ENCODE measurements at places on chromosomes 2 and 18. TPM values are rescaled to one million over a fixed set of nuclear protein-coding genes. Genes with fewer than 3 reads are reported as not detected.
A peak's percentile ranks its signal among the peaks of the same experiment; 100 is the strongest.

DNA sequence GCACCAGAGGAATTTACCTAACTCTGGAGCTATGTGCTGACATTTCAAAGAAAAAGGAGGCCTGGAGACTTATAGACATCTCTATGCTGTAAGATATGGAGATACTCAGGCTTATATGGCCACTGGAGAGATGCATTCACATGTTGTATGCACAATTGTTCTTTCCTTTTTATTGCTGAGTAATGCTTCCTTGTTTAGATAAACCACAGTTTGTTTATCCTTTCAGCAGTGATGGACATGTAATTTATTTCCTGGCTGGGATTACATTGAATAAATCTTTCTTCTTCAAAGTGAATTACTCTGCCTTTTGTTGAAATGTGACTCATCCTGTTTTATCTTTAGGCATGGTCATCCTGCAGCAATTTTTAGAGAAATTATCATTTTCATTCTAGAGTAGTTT is 716.7 kb upstream of the GCFC2 start:
- no peak for DNase-seq

KRTCAP3 gene
- not detected for total RNA-seq

- DNase-seq: no peak
Observed at GRCh38 chr18:68034296-68034695, 517.8 kb upstream of the DSEL start.

DNA sequence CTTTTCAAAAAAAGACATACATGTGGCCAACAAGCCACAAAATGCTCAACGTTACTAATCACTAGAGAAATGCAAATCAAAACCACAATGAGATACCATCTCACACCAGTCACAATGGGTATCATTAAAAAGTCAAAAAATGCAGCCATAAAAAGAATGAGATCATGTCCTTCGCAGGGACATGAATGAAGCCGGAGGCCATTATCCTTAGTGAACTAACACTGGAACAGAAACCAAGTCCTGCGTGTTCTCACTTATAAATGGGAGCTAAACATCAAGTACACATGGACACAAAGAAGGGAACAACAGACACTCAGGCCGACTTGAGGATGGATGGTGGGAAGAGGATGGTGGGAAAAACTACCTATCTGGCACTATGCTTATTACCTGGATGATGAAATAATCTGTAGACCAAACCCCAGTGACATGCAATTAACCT is 17.8 kb upstream of the ATL2 start:
- no peak for DNase-seq

GRCh38 chr2:238716171-238716570 is 131.7 kb upstream of the TWIST2 start:
- no peak for DNase-seq

DNA sequence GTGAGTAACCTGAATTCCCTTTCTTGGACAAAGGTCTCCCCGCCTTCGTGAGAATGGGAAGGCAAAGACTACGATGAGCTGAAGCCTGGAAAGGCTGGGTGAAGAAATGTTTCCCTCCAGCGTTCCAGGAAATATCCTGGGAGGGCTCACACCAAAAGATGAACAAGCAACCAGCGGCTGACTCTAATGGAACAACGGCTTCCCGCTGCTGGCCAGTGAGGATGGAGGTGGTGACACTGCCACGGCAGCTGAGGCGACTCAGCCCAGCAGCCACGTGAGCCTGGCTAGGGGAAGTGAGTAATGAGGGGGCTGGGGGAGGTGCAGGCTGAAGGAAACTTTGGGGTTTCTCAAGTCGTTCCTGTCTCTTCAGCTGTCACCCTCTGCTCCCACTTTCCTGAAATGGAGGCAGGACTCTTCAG is 105.0 kb upstream of the SMAD7 start:
- peak; percentile 83 for DNase-seq

GRCh38 chr2:85134896-85135659 is 1.9 kb downstream of the TCF7L1 start:
- peak; percentile 31 for DNase-seq

SERPINB10 gene
- total RNA-seq: not detected

GYPC gene
- total RNA-seq: 77.1 TPM

DNA sequence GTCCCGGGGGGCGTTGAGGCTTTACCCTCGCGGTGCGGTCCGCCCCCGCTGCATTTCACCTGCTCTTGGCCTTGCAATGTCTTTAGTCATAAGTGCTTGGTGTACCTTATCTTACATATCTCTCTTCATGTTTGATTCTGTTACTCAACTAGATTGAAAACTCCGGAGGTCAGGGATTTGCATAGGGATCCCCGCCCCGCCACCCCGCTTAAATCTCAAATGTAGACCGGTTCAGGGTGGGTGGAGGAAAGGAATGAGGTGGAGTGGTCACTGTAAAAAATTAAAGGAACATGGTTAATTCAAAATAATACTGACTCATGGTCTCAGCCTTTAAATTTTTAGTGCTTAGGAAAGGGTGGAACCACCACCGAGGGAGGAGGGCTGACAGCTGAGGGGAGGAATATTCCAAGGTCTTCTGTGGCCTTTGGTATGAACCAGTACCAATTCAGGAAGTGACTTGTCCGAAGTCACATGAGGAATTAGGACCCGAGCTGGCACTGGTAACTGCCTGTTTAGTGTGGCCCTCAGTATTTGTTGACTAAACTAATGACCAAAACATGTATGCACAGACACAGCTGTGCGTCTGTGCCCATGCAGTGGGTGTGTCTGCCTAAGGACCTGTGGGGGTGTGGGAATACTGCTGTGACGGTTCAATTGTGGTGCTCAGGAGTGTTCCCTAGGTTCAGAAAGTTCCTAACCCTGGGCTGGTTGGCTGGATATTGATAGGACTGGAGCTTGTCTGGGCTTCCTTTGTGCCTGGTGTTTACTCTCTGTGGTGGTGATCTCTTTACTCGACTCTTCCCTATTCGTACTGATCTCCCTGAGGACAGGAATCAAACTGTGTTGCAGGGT is 1.0 kb downstream of the PLEKHB2 start:
- DNase-seq: peak; percentile 31

COL6A3 gene
- total RNA-seq: 145 TPM

- no peak for DNase-seq
Observed at GRCh38 chr2:77513191-77513590, 9.0 kb downstream of the LRRTM4 start.

DNA sequence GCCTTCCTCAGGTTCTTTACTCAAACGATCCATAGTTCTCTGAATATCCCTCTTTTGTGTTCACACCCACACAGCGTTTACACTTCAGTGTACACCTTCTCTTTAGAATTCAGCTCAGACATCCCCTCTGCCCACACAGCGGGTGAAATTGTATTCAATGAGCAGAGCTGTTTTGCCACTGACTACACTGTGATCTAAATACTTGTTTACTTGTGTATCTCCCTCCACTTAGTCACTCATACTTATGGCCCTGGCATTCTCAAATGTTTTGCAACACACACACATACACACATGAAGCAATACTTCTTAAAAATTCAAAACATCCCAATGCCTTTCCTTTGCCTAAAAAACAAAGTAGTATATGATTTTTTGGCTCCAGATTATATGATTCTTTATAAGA is 297.1 kb downstream of the TMX3 start:
- DNase-seq: no peak

- DNase-seq: no peak
Observed at GRCh38 chr2:176763130-176763529, 449.5 kb upstream of the HNRNPA3 start.

DNA sequence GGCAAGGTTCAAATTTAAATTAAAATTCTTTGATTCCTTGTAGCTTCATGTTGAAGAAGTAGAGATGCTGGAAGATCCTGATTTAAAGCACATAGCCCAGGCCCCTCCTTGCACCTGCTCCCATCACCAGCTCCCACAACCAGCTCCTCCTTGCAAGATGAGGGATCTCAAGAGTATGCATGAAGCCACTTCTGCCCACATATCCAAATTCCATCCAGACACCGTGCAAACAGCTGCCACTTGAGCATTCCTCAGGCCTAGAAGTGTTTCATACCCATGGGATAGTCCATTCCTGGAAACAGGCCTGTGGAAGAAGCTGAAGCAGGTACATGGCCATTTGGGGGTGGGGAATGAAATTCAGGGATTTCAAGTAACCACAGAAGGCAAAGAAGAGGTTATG is 32.4 kb upstream of the ITPRID2 start:
- DNase-seq: no peak

SLC9A2 gene
- 0.03 TPM for total RNA-seq

PDE11A gene
- total RNA-seq: 0.24 TPM

DNA sequence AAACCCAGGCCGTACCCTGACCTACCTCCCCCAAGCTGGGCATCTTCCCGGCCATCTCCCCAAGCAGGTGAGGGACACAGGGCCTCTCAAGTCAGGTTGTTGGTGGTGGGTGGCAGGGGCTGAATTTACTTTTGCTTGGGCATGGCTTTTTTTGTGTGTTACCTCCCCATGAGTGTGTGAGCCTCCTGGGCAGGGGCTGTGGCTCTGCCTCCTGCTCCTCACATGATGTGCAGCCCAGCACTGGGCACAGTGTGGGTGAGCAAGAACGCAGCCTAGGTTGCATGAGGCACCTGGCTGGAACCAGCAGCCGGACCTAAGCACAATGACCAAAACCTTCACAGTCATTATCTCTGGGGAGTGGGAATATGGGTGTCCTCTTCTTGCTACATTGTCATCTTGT is 22.3 kb downstream of the CELF4 start:
- DNase-seq: no peak

GRCh38 chr2:235543128-235543750 is 49.4 kb downstream of the AGAP1 start:
- DNase-seq: no peak

DNA sequence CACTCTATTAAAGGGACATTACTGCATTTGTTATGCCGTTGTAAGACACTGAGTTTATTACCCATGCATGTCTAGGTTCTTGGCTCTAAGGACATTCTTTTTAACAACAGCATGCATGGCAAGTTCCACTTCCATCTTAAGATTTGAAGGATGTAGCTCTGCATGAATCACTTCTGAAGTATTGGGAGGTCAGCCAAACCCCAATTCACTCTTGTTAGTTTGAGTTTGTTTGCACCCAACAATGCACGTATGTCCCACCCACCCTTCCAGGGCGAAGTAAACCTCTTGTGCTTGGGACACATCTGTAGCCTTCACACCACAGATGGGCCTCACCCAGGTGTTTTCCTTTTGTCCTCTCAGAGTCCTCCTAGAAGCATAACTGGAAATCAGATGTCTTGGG is 5.6 kb upstream of the LAMA3 start:
- DNase-seq: no peak

- no peak for DNase-seq
Observed at GRCh38 chr2:155980941-155981560, 351.5 kb downstream of the NR4A2 start.

SH2D6 gene
- total RNA-seq: 0.37 TPM

DNA sequence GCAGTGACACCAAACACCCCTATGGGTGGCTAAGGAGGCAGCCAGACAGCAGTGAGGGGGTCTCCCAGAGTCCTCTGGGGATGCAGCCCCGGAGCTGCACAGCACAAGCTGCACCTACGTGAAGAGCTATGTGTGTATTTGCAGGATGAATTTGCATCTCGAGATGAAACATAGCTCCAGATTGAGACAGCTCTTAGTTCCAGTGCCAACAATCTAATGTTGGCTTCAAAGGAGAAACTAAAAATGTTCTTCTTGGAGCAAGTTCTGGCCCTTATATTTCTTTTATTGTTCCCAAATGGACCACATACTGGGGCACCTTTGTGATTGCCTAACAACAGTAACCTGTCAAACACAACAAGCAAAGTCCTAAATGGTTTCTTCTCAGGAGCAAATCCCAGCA is 233.9 kb downstream of the SLC4A3 start:
- DNase-seq: no peak

DNA sequence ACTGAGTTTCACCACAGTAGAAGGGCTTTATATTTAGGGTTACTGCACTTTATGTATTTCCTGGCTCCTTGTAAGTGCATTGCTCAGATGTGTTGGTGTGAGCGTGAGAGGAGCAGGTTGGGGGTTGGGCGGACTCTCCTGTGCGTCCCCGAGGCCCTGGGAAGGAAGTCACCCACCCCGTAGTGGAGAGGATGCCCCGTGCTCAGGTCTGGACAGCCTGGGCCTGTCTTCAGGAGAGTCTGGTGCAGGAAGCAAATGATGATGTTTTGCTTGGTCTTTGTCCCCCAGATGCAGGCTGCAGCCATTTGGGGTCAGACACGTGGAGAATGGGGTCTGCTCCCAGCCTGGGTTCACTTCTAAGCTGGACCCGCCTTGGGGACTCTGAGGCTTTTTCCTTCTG is 182.8 kb downstream of the LDLRAD4 start:
- DNase-seq: no peak

ARHGAP28 gene
- 3.5 TPM for total RNA-seq
